ENCODE measurements at places on chromosomes 1 and 21.

DNA sequence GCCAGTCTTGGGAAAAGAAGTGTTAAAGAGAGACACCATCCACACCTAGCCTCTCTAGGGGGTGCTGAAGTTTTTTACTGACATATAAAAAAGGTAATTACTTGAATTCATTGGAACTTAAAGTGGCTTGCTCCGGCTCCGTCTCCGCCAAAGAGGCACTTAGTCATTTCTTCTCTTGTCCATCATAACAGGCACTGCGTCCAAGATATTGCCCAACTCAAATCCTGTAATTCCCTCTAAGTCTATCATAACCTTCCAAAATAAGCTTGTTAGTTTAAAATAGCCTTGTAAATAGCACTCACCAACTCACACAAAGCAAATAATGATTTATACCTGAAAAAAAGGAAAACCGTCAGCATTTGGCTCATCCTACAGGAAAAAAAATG, 160.5 kb downstream of the ZBTB18 start:
- no peak for DNase-seq

- peak; percentile 78 for DNase-seq
These were observed 24.0 kb downstream of the QSOX1 start for GRCh38 chr1:180178511-180179161.

DNA sequence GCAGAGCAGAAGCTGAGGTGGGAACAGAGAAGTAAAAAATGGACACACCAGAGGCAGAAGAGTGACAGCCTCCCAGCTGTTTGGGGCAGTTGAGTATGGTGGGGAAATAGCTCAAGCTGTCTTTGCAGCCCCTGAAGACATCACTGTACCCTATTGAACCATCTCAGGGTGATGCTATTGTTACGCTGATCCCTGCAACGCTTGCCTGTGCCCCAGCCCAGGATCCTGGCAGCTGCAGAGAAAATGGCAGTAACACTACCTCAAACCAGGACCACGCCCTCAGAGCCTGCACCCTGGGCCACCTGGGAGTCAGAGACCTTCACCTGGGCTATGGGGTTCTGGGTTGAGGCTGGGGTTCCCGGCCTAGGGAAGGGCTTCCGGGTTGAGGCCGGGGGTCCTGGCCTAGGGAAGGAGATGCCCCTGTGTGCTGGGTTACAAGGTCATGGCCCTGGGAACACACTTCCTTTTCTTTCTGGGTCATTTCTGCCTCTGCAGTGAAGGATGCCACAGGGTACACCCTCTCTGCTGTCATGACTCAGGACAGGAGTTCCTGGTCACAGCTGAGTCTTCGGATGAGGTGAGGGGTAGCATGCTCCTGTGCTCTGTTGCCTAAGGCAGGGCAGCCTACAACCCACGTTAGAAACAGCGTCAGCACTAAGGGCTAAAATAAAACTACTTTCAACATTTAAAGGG, 11.6 kb downstream of the BSND start:
- DNase-seq: no peak

DNA sequence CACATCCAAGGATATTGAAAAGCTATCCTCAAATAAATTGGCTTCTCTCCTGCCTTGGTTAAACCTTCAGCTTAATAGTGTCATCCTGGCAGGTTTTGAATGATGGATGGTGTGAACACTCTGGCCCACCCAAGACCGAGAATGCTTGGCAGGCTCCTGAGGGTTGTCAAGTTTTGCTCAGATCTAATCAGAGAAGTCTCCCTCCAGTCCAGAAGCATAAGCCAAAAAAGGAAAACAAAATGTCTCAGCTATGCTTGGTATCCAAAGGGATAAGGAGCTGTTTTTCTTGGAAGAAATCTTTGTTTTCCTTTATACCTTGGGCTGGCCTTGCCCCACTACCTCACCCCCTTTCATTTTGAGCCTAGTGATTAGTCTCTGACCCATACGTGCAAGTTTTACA, 172.7 kb downstream of the CRB1 start:
- no peak for DNase-seq

GRCh38 chr1:170131984-170132383, 13.8 kb upstream of the NTMT2 start:
- DNase-seq: no peak

DNA sequence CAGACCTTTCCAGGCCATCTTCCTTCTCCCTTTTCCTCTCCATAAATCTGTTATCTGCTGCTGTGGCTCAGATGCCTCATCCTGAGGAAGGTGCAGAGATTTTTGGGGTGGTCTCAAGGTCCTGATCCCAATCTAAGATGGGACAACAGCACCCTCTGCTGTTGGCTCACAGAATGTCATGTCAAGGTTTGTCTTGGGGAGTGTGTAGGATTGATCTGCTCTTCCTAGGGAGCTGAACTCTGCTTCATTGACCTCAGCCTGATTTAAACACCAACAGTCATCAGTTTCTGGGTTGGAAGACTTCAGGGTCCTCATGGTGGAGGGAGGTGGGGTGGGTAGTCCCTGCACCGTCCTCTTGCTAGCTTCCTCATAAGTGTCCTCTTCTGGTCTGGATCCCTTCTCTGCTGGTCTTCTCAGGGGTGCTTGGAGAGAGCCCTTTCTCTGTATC, 62.8 kb upstream of the LAX1 start:
- DNase-seq: no peak

GRCh38 chr1:248324468-248324867, at the start of gene OR2M7:
Gene OR2M7 (minus strand): TSS chr1:248324568. CDS start chr1:248324568, 0 bp downstream.
- no peak for DNase-seq

DNA sequence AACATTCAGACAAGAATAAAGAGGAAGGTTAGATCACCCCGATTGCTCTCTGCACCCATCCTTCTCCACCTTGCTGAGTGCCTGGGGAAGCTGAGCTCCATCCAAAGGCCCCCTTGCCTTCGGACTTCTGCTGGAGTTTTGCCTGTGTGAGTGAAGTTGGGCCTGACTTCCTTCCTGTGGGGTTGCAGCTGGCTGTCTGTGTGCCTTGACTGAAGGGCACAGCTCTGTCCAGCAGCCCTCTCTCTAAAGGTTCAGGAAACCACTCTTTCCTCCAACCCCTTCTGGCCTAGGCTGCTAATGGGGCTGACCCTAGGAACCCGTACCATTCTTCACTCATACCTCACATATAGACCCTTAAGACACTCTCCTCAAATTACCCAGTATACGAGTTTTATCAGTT, 173.4 kb upstream of the HMCN1 start:
- no peak for DNase-seq

DNA sequence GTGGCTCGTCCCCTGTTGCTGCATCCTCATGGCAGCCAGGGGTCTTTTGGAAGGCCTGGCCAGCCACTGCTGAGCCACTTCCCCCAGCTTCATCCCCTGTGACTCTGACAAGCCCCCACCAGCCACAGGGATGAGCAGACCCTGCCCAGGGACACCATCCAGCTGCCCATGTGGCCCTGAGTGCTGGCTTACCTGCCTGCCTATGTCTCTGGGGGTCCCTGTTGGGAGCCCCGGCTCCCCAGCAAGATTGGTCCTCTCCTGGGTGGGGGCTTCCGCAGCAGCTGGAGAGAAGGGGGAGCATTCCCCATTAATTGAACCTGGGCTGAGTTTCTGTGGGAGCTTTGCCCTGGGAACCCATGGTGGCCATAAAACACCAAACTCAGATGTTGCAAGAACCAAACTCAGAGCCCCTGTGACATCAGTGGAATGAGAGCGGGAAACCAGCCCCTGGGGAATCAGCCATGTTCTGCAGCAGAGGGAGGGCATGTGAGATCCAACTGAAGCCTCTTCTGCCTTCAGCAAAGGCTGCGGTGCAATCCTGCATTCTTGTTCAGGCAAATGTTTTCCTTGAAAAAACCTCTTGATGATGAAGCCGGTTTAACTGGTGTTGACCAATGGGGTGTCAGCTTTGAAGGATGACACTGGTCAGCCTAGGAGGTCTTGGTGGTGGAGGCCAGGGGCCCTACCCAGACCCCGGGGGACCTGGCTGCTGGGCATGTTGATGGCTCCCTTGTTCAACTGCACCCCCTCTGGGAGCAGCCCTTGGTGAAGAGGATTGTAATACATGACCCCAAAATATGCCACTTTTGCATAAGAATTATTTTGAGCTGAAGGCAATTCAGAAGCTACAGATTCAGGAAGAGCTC, 28.3 kb upstream of the COL18A1 start:
- peak; percentile 50 for DNase-seq

GRCh38 chr21:42989816-42990650, 15.7 kb downstream of the PKNOX1 start:
- no peak for DNase-seq

All from upper lobe of right lung (tissue), 1 donor.